ENCODE measurements at places on chromosomes 2 and 18.

DNA sequence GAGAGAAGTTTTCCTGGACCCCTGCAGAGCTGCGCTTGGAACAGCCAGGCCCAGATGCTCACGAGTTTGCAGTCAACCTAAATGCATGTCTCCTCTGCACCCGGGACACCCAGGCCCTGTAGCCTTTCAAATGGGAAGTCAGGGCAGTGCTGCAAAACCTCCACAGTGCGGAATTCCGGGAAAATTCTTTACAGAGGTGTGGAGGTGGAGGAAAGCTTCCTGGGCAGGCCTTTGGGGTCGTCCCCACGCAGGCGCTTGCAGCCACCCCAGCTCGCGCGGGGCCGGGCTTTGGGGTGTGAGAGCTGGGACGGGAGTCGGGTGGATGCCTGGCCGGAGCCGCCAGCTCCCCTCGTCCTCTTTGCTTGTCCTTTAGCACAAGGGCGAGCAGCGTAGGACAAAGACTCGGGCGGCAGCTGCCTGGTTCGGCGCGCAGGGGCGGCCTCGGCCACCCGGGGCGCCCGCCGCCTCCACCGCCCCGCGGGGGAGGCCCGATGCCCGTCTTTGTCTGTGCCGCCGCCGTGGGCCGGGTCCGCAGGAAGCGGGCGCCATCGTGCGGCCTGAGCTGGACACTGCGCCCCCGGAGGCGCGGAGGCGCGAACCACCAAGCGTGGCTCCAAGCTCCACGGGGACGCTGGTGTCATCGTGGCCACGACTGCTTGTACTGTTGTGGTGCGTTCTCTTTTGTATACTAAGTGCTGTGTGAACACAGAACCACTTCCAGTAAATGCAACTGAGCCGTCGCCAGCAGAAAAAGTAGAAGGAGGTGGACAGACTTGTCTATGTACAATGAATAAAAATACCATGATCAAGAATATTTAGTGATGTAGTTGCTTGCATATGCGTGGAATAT lies 28.2 kb upstream of the BCL11A start:
- DNase-seq: peak; percentile 81

- no peak for DNase-seq
Measured at GRCh38 chr2:132804051-132804450, 134.0 kb upstream of the LYPD1 start.

DNA sequence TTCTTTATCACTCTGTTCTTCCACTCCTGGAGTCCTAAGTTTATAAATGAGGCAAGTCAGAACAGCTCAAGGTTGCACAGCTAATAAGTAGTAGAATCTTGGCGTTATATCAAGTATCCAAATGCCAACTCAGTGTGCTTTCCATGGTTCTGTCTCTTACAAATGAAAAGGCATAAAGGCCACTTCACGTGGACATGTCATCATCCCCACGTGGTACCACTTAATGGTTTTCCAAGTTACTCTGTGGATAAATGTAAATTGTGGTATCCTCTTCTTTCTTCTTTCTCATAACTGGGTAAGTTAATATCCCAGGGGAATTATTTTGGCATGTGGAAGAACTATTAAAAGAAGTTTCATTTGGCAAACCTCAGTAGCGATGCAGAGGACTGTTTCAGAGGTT lies 131.5 kb upstream of the L3MBTL4 start:
- DNase-seq: no peak

DNA sequence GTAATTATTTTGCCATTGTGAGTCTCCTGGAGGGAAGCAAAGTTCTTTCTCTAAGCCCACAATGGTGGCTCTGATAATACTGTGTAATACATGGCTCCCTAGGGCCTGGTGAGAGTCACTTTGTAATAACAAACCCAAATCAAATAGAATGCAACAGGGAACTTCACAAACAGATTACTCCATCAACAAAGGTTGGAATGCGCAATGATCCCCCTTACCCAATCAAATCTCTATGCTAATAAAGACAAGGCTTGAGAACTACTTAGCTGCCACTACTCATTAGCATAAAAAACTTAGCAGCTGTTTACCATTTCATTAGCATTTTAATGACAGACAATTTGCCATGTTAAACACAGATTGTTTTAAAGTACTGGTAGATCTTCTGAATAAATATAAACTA lies 285.6 kb upstream of the SESTD1 start:
- no peak for DNase-seq

GRCh38 chr2:23375448-23375847 lies 9.5 kb upstream of the KLHL29 start:
- DNase-seq: peak; percentile 54

GRCh38 chr2:20065885-20066602 lies 14.6 kb upstream of the LAPTM4A start:
- DNase-seq: no peak

- no peak for DNase-seq
Measured at GRCh38 chr2:3217646-3218045, 160.0 kb downstream of the EIPR1 start.

- DNase-seq: no peak
Measured at GRCh38 chr18:21853016-21853415, 112.4 kb downstream of the MIB1 start.

DNA sequence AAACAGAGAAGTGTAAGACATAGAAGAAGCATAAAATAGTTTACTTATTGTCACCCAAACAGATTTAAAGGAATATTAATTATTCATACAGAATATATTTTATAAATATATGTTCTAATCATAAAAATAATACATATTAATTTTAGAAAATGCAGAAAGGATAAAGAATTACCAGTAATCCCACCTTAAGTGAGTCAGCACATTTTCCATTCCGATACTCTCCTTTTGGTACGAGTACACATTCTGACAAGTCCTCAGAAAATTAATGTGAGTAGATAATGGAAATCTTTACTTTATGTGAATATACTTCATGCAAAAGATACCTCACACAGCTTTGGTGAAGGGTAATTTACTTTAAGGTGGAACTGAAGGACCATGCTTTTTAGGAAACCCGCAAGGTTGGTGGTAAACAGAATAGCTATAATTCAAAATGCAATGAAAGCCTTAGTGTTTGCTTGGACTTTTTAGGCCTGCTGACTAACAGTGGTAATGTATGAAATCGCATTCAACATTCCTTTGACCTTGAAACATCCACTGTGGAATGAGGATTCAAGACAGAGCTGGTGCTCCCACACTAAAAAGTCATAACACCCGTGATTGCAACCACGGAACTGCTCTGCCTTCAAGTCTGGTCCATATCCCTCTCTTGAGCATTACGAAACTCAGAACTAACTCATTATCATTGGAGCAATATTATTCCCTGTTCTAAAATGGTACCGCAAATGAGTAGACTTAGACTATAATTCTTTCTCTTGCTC lies 28.1 kb upstream of the HTR2B start:
- DNase-seq: no peak

GRCh38 chr18:56919190-56919589 lies 227.7 kb upstream of the BOD1L2 start:
- DNase-seq: no peak

DNA sequence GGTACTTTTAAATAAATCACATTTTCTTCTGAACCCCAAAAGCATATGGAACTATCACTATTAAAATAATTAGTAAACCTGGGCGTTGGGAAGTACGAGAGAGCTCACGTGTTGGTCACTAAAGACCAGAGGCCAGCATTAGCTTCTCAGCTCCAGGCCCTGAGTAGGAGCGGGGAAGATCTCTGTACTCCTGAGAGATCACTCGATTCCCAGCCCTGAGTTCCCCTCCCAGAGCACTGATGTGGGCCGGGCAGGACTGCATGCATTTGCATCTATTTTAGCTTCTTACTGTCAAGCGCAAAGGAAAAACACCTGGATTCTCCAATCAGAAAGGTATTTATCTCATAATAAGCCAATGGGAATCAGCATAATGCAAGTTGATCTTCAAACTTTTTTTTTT lies 6.2 kb downstream of the PXDN start:
- no peak for DNase-seq

DNA sequence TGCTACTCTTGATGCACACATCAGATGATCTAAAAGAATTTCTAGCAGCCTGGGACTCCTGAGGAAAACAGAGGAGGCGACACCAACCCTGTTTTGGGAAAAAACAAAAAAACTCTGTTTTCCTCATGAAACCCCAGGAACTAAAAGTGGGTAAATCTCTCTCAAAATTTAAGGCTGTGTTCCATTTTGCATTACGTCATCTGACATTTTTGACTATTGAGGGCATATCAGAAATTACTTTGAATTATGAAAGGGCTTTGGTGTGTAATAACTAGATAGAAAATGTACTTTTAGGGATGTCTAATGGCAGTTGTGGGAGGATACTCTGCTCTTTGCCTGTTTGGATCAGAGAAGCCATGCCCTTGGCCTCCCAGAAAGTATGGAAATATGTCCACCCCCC lies 963.0 kb downstream of the CNTNAP5 start:
- DNase-seq: no peak

- no peak for DNase-seq
Measured at GRCh38 chr2:60234274-60234986, 319.0 kb downstream of the BCL11A start.

- DNase-seq: no peak
Measured at GRCh38 chr2:28761420-28761819, 9.8 kb downstream of the PPP1CB start.

DNA sequence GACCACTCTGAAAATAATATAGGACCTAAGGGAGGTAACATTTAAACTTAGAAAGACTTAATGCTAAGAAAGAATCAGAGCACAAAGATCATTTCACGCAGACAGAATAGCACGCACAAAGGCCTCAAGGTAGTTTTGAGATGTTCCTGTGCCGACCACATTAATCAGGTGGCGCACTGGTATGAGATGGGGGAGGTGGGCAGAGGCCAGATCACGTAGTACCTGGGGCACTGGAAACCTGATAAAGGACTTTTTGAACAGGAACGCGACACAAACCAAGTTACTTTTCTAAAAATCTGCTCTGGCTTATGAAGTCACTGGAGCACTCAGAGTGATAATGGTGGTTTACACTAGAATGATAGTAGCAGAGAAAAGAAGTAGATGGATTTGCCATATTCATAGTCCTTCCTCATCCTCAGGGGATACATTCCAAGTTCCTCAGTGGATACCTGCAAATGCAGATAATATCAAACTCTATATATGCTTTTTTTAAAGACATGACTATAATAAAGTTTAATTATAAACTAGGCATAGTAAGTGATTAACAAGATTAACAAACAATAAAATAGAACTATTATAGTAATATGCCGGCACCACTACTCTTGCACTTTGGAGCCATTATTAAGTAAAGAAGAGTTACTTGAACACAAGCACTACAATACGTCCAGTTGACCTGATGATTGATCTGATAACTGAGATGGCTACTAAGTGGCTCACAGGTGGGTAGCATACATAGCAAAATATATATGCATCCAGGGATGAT lies 42.6 kb upstream of the CDCA7 start:
- DNase-seq: no peak

DNA sequence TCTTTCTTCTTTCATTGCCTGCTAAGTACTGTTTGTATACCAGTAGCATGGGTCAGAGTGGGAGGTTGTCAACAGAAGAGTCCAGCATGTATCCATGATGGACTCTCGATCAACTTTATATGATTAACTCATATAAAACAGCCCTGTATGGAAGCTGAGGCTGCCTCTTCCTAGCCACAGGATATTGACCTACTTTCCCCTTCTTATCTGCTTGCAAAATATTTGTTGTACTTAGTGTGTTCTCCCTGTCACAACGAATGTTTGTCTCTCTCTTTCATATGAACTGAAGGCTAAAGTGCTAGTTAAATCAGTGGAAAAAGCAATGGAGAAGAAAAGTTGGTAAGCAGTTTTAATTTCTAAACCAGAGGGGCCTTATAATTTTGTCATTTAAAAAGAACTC lies 17.8 kb downstream of the MYO1B start:
- no peak for DNase-seq

GRCh38 chr2:40556293-40556692 lies 104.4 kb upstream of the SLC8A1 start:
- no peak for DNase-seq

DNA sequence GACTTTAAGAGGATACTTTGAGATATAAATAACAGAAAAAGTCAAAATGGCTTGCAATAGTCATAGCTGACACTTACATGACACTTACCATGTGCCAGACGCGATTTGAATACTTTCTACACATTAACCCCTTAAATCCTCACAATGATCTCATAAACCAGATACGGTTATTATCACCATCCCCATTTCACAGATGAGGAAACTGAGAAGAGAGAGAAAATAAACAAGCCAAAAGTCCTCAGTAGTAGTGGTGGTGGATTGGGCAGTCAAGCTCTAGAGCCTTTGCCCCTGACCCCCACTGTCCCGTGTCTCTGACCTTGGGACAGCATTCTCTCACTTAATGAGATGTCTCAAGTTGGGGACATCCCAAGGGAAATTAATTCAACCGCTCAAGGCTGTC lies 105.2 kb upstream of the TAF1B start:
- no peak for DNase-seq

DNA sequence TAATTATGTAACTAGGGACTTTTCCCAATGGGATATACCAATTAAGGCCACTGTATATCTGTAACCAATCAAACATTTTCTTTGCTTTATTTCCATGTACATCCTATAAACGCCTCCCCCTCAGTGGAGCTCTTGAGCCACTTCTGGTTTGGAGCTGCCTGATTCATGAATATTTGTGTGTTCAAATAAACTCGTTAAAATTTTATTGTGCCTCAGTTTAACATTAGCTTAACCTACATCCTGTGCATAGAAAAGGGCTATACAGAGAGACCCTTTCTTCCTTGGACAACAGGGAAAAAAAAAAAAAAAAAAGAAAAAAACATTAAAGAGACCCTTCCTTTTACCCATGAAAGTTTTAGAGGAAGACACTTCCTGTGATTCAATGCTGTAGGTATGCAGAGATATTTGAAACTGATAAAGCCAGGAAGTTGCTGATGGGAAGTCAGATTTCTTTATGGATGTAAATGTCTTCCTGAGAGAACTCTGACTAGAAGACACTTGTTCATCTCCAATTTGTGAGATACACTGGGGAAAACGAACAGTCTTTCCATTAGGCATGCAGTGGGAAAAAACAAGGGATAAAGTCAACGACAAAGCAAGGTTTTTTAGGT lies 614.6 kb upstream of the SOX11 start:
- DNase-seq: peak; percentile 25

GRCh38 chr2:11007331-11008264 lies 95.9 kb downstream of the KCNF1 start:
- no peak for DNase-seq

DNA sequence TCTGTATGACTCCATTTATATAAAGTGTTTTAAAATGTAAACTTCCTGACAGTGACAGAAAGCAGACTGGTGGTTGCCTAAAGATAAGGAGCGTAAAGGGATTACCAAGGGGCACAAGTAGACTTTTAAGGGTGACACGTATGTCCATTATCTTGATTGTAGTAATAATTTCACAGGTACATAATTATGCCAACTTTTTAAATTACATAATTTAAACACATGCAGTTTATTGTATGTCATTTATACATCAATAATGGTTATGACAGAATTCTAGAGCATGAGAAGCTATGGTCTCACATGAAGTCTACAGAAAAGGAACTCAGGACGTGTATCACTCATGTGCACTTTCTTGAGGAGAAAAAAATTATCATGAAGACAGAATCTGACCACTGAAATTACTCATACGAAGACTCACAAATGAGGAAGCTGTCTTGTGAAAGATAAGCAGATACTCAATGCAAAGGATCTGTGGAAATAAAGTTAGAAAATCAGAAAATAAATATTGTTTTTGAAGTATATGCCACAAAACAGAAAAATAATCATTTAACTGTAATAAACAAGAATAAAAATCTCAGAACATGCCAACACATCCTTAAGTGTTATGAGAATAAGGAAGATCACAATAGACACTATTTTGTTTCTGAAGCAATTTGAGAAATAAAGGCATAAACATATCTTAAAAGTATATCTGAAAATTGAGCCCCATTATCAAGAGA lies 84.4 kb downstream of the TMEM131 start:
- no peak for DNase-seq

GRCh38 chr2:45368792-45369191 lies 242.3 kb downstream of the SRBD1 start:
- no peak for DNase-seq

All from WERI-Rb-1 (cell line).